Activated CD8-positive, alpha-beta memory T cell treated with anti-CD3 and anti-CD28 coated beads, Interleukin-2, amount 10 ng/mL, durations not matched to agents 7 days and 5 days (primary cell): ENCODE measurements at places on chromosomes 6 and 20.

DNA sequence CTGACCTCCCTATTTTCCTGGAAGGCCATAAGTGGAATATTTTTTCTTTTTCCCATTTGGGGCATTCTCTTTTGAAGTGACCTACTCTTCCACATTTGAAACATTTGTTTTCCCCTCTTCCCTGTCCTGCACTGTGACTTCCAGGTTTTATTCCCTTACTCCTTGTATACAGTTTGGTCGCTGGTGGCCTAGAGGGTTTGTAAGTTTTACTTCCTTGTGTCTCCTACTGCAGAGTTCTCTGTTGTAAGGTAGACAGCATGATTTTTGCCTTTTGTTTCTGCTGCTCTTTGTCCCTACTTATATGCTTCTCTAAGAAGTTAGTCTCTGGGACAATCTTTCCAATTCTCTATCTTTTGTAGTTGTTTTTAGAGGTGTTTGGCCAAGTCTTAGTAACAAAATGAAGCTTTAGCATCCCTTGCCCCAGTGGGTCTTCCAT lies 7.4 kb upstream of the ZNFX1 start:
- no peak for DNase-seq

DNA sequence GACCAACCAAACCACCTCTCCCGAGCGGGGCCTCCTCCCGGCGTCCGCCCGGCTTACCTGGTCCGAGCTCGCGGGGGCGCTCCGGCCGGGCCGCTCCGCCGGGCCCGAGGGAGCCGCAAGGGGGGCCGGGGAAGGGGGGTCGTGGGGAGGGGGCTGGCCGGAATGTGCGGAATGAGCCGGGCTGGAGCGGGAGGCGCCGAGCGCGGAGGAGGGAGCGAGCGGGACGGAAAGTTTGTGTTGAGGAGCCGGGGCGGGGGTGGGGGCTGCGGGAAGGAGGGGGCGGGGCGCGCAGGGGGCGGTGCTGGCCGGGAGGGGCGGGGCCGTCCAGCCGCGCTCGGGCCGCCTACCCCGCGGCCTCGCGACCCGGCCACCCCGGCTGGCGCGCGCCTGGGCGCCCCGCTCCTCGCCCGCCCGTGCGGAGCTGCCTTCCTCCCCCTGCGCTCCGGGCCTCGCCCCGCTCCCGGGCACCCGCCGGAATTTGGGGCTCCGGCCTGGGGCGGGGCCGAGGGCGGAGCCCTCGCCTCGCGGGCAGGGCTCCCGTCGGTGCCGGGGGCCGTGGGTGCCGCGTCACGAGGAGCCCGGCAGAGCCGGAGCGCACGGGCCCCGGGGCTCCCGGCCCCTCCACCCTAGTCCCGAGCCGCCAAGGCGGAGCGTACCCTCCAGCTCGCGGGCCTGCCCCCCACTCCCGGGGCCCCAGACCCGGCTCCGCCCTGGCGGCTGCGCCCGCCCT lies at the start of gene TEAD3:
Gene TEAD3, minus strand, starts transcription at position 239 of the 730 bp plus-strand sequence.
- peak; percentile 52 for DNase-seq

GRCh38 chr6:75267461-75267860 lies 17.1 kb downstream of the TMEM30A start:
- DNase-seq, result no peak

DNA sequence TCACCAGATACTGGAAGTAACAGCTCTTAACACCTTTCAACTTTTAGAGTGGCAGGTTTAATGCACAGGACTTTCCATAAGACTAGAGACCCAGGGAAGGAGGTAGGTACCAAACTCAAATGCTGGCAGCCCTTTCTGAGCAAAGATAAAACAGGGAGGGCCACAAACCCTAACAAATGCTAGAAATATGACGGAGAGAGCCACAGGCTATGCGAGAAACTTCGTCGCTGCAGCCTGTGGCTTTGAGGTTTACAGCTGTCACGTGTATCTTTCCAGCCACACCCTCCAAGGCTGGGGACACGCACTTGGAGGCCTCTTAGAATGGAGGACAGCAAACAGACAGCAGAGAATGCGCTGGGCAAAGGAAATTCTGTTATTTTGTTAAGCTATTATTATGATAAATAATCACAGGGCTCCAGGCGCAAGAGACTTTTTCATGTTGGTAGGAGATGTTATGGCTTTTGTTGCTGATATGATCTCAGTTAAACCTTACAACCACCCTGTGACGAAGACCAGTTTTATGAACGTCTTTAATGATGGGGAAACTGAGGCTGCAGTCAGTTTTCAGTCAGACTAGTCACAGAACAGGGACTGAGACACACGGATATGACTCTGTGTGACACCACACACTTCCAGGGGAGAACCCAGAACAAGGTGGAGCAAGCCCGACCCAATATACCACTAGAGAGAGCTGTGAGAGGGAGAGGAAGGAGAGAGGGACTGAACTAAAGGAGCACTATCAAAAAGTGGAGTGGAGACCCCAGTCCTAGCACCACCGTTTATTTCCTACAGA lies 2.0 kb downstream of the TRAM2 start:
- DNase-seq, result peak; percentile 87

- no peak for DNase-seq
Measured at GRCh38 chr20:17885544-17885943, 83.0 kb downstream of the SNX5 start.

GRCh38 chr20:44720997-44721784 lies 6.0 kb downstream of the CCN5 start:
- no peak for DNase-seq

- DNase-seq, result no peak
Measured at GRCh38 chr20:43767686-43768474, 41.1 kb upstream of the GTSF1L start.

- no peak for DNase-seq
Measured at GRCh38 chr20:36606158-36607066, 833 bp downstream of the RAB5IF start.

DNA sequence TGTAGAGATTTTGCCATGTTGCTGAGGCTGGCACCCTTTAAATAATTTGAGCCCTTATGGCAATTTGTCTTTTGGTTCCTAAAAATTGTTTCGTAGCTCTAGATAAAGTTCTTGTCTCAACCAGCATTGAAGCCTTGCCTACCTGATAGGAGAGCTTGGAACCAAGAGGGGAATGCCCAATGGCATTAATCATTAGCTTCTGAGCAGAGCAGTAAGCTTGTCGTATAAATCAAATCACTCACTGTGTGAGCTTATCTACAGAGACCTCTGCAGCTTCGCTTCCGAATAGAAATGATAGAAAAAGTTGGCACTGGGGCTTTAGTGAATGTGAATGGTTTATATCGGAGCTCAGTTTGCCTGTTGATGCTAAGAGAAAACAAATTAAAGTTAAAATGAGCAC lies 10.7 kb downstream of the ANKRD6 start:
- DNase-seq, result no peak

DNA sequence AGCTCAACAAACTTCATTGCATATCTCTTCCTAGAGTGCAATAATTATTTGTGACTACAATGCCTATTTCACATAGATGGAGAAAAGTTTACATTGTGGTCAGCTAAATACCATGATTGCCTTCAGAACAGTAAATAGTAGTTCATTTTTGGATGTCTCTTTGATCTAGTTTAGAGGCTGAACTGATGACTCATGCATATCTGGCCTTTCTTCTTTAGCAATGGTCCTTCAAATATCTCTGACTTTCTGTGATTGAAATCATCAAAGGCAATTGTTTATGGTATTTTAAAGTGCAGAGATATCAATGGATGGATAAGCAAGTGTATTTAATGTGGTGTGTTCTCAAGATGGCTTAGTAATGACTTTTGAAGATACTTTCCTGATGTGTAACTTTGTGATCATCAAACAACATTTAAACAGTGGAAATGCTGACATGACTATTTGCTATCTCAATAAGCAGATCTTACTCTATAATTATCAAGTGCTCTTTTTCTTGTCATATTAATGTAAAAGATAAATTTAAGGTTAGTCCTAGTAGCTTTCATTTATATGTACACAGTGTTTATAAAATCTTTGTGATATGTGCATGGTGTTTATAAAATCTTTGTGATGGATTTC lies 523.7 kb upstream of the SLC35B3 start:
- no peak for DNase-seq

- DNase-seq, result no peak
Measured at GRCh38 chr20:44765701-44766347, 20.2 kb downstream of the KCNK15 start.

- peak; percentile 66 for DNase-seq
Measured at GRCh38 chr6:137218473-137218916, 690 bp downstream of the IFNGR1 start.

- peak; percentile 81 for DNase-seq
Measured at GRCh38 chr6:27251112-27251605, 3.7 kb downstream of the PRSS16 start.

DNA sequence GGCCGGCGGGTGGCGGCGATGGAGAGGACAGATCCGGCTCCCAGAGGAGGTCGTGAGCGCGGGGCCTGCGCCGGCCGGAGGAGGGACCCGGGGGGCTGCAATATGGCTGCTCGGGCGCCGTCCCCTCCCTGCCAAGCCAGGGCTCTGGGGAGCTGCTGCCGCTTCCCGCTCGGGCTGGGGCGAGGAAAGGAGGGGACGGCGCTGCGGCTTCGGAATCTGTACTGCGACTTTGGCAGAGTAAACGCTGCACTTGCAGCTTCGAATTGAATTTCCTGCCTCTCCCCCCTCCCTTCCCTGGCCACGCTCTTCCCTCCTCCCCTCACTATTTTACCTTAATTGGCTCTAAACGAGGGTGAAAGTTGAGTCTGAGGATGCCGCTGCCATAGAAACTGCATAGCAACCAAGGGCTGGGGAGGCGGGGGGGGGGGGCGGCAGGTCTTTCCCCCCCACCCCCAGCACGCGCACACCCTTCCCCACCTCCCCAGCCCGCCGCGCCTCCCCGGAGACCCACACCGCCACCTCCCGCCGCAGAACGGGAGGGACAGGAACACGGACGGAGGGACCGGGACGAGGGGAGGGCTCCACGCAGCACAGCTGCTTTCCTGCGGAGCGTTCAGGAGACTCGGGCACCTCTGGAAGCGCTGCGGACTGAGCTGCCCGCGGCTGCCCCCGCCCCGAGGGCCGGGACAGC lies 93.9 kb downstream of the RNASET2 start:
- DNase-seq, result no peak

- peak; percentile 23 for DNase-seq
Measured at GRCh38 chr20:58706975-58707681, 14.5 kb downstream of the NPEPL1 start.

DNA sequence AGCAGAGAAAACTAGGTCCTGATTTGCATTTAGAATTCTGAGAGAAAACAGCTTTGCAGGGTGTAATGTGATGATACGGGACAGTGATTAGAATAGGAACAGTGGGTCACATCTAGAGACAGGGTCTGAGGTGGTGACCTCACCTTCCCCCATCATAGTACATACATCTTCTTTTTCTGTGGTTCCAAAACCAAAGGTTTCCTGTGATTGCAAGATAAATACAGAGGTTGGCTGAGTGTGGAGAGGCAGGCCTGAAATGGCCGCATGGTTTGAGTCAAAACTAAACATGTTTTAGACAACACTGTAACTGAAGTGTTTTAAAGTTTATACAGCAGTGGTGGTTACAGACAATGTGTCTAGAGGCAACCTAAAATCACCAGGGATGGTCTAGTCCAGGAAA lies 10.4 kb upstream of the NT5DC1 start:
- peak; percentile 66 for DNase-seq

GRCh38 chr6:153038378-153039057 lies 36.0 kb upstream of the MTRF1L start:
- DNase-seq, result no peak

- no peak for DNase-seq
Measured at GRCh38 chr6:6826961-6827360, 238.4 kb downstream of the LY86 start.

GRCh38 chr6:136548582-136549299 lies 1.5 kb downstream of the MAP7 start:
- no peak for DNase-seq

- no peak for DNase-seq
Measured at GRCh38 chr6:169921217-169921616, 169.8 kb downstream of the ERMARD start.
